ENCODE measurements at places on chromosomes 6 and 20.
A peak's percentile ranks its signal among the peaks of the same experiment; 100 is the strongest.

- DNase-seq, result no peak
Measured at GRCh38 chr20:31472395-31473330, 2.3 kb downstream of the DEFB124 start.

DNA sequence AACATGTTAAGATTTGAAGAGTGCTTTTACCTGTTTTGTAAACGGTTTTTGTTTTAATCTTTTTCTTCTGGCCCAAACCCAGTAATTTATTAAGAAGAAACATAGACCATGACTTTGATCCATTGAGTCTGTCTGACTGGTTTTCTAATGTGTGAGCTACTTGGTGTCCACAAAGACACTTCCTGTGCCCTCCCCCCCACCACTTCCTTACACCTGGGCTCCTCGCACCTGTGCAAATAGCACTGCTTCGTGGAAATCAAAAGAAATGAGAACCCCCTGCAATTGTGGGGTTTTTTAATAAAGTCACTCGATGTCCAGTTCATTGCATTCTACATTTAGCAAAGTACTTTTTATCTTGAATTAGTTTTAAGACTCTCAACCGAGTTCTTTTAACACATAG, 65.5 kb downstream of the SMOC2 start:
- DNase-seq, result no peak

DNA sequence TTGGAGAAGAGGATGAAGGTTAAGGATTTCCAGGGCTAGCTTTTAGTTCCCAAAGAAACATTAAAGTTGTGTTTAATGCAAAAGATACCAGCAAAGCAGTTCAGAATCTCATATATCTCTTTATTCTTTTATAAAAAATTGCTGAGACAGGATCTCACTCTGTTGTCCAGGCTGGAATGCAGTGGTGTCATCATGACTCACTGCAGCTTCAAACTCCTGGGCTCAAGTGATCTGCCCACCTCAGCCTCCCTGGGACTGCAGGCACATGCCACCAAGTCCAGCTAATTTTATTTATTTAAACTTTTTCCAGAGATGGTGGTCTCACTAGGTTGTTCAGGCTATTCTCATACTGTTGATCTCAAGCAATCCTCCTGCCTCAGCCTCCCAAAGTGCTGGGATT, 41.1 kb upstream of the CAP2 start:
- no peak for DNase-seq

- no peak for DNase-seq
Measured at GRCh38 chr6:72913797-72914196, 291.9 kb downstream of the KCNQ5 start.

DNA sequence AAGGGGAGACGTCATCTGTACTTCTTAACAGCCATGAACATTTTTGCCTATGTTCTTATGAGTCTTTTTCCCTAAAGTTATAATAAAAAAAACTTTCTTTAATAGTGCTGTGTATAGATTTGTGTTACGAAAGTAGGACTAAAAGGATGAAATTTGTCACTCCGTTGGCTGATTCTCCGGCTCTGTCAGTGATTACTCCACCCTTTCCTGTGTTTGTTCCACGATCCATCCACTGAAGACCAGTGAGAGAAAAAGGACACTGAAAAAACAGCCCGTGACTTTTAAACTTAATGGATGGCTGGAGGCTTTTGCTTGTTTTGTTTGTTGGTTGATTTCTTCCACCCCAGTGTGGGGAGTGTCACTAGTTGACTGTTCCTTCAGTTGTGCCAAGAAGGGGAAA, 232.0 kb upstream of the NOX3 start:
- no peak for DNase-seq

GRCh38 chr6:133242637-133243585, 1.8 kb downstream of the EYA4 start:
- DNase-seq, result no peak

GRCh38 chr20:17644451-17644850, 37.6 kb downstream of the RRBP1 start:
- no peak for DNase-seq

- no peak for DNase-seq
Measured at GRCh38 chr20:64111841-64112641, 4.7 kb upstream of the NPBWR2 start.

DNA sequence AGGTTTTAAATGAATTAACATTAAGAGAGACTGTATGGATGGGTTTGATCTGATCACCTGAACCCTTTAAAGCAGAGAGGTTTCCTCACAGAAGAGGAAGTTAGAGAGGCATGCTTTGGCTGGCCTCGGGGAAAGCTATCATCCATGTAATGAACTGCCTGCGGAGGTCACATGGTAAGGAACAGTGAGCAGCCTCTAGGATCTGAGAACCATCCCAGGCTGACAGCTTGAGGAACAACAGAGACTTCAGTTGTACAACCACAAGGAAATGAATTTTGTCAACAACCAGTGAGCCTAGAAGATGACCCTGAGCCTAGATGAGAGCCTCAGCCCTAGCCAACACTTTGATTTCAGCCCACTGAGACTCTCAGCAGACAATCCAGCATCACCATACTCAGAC, 2.9 kb upstream of the COL21A1 start:
- no peak for DNase-seq

DNA sequence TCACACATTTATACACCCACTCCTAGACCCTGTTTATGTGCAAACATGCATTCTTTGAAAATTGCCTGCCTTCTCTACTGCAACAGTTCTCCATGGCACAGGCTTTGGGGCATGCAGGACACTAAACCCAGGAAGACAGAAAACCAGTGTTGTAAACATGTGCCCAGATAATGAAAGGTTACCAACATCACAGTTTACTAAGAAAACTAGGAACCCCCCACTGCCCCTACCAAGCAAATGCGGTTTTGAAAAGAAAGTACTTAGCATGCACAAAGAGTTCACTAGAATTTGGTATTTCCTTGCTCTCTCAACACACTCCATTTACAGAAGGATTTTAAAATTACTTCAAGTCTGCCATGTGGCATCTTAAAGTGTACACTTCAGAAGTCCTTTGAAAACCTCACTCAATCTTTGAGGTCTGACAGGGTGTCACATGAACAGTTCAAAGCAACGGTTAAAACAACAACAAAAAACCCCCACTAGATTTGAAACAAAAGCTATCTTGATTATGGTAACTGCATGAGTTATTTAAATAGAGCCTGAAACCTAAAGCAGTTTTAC, 245.0 kb downstream of the GMPR start:
- peak; percentile 81 for DNase-seq

GRCh38 chr6:147222160-147222838, 18.1 kb downstream of the STXBP5 start:
- DNase-seq, result peak; percentile 6

DNA sequence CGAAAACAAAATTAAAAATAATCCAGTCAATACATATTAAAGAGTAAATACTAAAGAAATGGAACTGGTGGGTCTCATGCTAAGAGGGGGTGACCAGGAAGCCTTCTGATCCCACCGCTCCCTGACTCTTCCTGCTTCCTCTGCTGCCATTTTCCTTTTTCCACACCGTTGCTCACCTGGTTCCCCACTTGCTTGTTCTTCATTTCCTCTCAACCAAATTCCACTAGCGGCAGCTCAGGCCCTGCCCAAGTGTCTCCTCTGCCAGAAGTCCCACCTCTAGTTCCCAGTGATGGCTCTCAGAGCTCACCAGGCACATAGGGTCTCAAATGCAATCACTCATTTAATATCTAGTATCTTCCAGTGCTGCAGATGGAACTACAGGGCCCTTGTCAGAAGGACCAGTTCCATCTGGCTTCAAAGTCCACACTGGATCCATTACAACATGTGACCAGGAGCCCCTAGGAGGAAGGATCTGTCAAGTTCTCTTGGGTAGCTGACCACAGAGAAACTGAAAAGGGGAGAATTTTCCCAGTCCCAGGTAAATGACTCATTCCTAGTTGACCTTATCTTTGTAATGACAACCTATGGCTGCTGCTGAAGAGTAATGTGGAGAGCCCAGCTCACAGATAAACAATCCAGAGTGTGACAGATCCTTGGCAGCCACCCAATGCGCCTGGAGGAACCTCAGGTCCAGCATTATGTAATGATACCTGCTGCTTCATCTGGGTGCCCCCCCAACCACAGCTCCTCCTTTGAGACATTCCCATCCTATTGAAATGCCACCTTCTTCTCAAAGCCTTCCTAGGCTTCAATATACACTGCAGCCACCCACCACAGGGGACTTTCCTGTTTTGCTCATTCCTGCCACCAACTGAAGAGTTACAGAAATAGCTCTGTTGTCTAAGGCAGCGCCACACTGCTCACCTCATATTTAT, 38.2 kb downstream of the ELMO2 start:
- no peak for DNase-seq

DNA sequence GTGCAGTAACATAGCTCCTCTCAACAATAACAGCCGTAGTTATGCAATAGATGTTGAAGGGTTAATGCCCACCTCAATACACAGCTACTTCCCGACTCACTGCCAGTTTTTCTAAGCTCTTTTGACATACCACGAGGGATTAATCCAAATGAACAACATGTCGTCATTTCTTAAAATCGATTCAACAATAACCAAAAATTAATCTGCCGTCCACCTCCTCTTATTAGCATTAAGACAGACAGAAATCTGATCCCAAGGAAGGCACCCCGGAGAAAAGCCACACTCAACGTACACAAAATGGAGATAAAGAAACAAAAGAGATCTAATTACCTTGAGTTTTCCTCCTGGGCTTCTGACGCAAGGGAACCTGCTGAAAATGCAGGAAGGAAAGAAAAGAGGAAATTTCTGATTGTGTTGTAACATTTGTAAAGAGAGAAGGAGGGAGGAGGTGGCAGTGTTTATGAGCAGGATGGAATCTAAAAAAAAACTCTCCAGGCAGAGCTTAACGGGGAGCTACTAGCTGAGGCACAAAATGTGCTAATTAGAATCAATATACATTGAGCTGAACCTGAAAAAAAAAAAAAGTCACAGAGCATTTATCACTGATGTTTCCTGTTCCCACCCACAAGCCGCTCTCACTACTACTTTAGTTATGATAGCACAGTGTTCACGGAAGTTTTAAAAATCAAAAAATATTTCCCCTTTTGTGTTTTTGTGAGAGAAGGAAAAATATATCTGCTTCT, 109.3 kb downstream of the IPCEF1 start:
- peak; percentile 44 for DNase-seq

DNA sequence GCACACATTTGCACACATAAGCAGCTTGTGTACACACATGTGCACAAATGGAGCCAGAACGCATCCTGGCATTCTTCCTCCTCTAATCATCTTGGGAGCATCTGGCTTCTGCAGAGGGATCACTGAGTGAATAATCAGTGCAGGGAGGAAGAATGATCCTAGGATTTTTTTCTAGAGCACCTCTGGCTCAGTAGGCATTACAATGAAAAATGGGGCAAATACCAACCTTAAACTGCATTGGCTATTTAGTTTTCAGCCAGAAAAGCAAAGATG, 205.7 kb upstream of the TCF21 start:
- no peak for DNase-seq

- peak; percentile 52 for DNase-seq
Measured at GRCh38 chr6:30615219-30615957, 1.7 kb downstream of the PPP1R10 start.

DNA sequence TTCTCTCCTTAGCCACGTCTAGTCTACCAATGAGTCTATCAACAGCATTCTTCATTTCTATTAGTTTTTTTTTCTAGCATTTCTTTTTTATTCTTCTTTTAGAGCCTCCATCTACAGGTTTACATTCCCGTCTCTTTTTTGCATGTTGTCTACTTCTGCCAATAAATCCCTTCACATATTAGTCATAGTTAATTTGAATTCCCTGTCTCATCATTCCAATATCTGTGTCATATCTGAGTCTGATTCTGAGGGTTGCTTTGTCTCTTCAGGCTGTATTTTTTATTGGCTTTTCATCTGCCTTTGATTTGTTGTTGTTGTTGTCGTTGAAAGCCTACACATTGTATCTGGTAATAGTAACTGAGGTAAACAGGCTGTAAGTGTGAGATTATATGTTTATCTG, 104.6 kb downstream of the HMGCLL1 start:
- no peak for DNase-seq

- no peak for DNase-seq
Measured at GRCh38 chr6:139547122-139547776, 172.8 kb upstream of the CITED2 start.

DNA sequence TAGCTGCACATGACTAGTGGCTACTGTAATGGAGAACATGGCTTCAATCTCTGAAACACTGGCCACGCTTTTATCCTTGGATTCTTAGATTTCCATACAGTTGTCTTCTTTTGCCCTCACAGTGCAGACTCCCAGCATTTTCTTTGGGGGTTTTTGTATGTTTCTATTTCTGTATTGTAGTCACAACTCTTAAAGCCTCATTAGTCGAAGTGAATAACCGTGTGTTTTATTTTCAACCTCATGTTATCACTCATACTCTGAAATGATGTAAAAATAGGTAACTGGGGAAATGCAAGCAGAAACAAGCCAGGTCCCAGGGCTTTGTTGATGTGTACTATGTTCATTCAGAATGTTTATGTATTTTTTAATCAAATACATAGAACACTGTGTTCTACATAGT, 162.9 kb downstream of the JARID2 start:
- DNase-seq, result no peak

- no peak for DNase-seq
Measured at GRCh38 chr20:31691646-31692275, 30.9 kb downstream of the BCL2L1 start.

DNA sequence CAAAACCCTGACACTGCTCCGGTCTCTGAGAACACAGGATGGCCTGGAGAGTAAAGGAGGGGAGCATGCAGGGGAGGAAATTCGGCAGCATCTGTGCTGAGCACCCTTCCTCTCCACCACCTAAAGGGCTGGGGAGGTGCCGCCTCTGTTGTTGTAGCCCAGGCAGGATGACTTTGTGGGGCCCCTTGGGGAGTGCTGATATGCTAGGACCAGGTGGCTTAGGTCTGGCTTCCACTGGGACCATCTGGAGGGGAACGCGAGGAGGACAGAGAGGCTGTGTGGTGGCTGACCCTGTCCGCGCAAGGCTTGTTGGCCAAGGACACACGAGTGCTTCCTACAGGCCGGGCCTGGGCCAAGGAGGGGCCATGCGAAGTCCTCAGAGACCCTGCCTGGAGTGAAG, 9.9 kb upstream of the RPS6KA2 start:
- no peak for DNase-seq

- DNase-seq, result no peak
Measured at GRCh38 chr20:63518351-63518861, 2.2 kb upstream of the PPDPF start.

DNA sequence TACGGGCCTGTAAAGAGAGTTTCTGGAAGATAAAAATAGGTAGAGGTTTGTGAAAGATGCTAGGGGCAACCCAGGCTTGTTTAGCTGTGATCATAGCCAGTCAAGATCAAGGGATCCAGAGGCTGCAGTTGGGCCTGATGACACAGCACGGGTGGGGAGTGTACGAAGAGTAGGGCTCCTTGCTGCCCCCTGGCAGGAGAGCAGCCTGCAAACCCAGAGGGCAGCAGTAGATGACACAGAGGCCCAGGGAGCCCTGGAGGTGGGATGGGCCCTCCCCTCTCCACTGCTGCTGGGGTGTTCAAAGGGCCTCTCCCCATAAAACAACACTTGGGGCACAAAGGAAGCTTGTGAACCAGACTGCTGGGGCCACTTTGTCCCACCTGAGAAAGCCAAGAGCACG, 47.2 kb downstream of the VEGFA start:
- DNase-seq, result no peak

- no peak for DNase-seq
Measured at GRCh38 chr6:3232017-3232945, 4.8 kb upstream of the TUBB2B start.
